Epithelial cell of proximal tubule (primary cell): ENCODE measurements at places on chromosomes 12 and 14. TPM values are rescaled to one million over a fixed set of nuclear protein-coding genes. Genes with fewer than 3 reads are reported as not detected.

GPRC5A gene
- 84.4 and 142 TPM in 2 replicates for total RNA-seq

SP1 gene
- 29.2 and 33.6 TPM in 2 replicates for total RNA-seq

SPIC gene
- total RNA-seq: not detected in 2 replicates

C1QL4 gene
- not detected in 2 replicates for total RNA-seq

GABARAPL1 gene
- 20.7 and 42.3 TPM in 2 replicates for total RNA-seq

RNF212B gene
- not detected in 2 replicates for total RNA-seq

CLEC7A gene
- total RNA-seq: not detected in 2 replicates

KLRC2 gene
- 0.36 TPM in 1 of 2 replicates, not detected in the other for total RNA-seq

TUNAR gene
- 0.06 TPM in 1 of 2 replicates, not detected in the other for total RNA-seq

ASB2 gene
- total RNA-seq: 0.46 and 1.4 TPM in 2 replicates

STK38L gene
- total RNA-seq: 9.7 and 14.9 TPM in 2 replicates

- no peak for DNase-seq
Measured at GRCh38 chr12:55679691-55680090, 28.0 kb downstream of the ITGA7 start.

DNA sequence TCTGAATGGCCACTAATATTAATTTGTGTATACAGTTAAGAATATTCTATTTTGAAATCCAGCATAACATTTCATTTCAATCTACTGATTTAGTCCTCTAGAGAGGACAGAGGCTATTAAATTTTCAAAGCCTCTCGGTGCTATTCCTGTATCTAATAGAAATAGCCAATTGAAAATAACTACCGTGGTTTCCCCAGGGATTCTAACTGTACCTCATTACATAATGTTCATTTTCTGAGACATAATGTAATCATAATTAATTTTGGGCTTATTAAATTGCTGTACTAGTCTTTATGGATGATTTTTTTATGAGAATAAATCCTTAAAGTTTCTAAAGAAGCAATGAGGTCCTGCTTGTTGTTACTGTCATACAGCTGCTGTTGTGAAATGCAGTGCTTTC, 38.6 kb upstream of the ACSS3 start:
- no peak for DNase-seq

DNA sequence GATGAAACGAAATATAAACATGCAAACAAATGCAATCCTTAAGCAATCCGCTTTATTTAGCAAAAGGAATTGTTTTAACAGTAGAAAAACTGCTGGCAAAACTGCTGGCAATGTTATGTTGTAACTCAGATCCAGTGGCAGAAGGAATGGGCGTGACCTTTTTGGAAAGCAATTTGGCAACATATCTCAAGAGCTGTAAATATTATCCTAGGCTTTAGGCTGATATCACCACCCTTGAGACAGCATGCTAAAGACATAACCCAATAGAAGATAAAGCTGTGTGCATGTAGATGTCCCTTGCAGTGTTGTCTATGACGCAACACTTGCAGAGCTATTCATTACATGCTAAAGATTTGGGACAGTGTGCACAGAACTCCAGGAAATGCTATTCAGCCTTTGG, 138.5 kb downstream of the DICER1 start:
- DNase-seq: no peak

GRCh38 chr14:49988080-49988990, 95.5 kb downstream of the ARF6 start:
- DNase-seq: no peak

DNA sequence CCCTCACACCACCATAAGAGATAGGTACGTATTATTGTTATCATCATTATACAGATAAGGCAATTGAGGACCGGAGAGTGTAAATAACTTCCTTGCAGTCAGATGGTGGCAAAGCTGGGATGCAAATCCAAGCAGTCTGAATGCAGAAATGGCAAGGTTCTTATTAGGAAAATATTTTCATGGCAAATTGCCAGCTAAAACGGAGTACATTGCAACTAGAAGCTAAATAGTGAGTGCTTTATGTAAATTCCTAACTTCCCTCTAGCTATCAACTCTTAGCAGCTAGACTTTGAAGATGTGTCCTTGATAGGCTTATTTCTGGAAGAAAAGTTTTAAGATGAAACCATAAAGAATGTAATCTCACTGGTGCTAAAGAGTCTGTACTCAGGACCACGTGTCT, 323.9 kb upstream of the DIO2 start:
- DNase-seq: no peak

- DNase-seq: no peak
Measured at GRCh38 chr12:71141378-71141926, 16.3 kb downstream of the TSPAN8 start.

GRCh38 chr12:8989413-8989812, at the start of gene KLRG1:
Gene KLRG1 (plus strand): TSS chr12:8989546. CDS start chr12:8989636, 90 bp downstream.
- DNase-seq: no peak

DNA sequence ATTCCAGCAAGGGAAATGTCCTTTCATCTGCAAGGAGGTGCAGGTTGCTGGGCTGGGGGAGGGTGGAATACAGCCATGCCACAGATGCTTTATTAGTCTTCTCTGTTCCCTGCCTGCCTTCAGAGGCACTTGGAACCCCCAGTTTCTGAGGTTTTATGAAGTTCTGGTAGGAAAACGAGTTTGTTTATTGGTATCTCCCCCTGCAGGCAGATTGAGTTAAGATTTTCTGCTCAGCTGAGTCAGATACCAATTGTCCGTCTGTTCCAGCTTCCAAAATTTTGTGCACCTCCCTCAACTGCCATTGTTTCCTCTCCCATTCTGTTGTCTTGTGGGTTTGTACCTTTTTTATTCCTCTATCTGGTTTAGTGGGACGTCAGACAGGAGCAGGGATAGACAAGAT, 155.6 kb downstream of the ETV6 start:
- DNase-seq: no peak

DNA sequence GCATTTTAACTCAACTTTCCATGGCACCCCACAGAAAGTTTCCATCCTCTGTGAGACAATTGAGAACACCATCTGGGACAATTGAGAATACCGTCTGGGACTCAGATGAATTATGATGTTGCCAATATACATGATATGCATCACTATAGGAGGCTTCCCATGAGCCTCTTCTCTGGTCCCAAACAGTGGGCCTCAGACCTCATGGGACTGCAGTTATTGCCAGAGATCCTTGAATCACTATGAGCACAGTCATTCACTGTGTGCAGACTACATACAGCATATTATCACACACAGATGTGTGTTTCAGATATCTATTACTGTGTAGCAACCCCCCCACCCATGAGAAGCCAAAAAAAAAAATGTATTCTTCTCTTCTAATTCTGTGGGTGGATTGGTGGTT, 134.4 kb downstream of the GXYLT1 start:
- DNase-seq: no peak

DNA sequence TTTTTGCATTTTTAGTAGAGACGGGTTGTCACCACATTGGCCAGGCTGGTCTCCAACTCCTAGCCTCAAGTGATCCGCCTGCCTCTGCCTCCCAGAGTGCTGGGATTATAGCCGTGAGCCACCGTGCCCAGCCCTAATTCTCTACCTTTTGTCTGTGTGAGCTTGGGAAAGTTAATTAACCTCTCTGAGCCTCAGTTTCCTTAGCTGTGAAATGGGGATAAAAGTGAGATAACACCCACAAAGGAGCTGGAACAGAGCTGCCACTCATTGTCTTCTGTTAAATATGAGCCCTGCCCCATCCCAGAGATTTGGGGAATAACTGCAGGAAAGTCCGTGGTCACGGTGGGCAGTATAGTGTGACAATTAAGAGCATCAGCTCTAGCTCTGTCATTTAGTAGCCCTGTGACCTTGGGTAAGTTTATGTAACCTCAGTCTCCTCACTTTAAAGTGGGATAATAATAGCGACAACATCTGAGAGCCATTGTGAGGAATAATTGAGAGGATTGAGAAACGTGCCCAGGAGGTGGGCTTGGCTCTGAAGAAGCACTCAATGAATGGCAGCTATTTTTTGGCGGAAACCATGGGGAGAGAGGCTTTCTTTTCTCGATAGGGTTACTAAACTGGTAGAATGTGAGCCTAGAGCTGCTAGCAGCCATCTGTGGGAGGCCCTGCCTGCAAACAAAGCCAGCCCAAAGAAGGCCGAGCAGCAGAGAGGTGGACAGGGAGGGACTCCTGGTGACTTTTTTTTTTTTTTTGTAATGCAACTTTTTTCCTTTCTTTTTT, 60.8 kb upstream of the MED13L start:
- no peak for DNase-seq

DNA sequence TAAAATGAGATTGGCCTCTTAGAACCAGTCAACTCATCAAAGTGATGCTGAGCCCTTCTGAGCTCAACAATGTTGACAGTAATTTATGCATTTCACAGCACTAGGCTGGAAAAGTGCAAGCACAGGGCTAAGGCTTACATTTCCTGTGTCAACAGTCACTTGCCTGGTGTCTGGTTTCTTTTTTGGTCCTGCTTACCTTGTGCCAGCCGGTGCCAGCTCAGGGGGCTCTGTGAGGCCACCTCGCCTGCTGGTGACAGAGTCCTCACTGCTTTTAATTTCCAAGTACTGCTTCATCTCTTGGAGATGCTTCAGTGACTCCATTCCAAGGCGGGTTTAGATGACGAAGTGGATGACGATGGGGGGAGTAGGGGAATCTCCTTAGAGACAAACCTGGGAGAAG, 53.1 kb upstream of the KCNA1 start:
- no peak for DNase-seq

GRCh38 chr12:64566122-64566521, 44.2 kb upstream of the RASSF3 start:
- DNase-seq: no peak

DNA sequence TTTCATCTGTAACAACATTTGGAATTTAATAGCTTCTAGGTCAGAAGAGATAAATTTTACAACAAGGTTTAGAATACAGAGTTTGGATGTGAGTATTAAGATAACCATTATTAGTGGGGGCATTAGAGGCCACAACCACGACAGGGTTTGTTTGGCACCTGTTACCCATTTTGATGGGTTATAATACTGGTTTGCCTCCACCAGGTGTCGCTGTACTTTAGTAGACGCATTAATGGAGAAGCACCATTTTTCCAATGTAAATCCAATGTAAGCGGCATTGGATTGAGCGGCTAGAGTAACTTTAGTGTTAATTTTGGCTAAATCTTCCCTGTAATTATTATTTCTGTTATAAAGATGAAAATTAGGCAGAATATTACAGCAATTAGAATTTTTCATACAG, 136.2 kb downstream of the SLCO1B3 start:
- DNase-seq: no peak

DNA sequence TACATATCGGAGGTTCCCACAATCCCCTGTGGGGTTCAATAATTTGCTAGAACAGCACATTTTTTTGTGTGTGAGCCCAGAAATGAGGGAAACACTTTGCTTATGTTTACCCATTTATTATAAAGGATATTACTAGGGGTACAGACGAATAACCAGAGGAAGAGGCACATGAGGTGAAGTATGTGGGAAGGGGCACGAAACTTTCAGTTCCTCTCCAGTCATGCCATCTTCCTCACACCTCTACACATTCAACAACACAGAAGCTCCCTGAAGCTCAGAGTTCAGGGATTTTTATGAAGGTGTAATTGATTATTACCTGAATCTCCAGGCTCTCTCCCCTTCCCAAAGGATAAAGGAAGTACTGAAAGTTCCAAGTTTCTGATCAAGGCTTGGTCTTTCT, 30.2 kb upstream of the DYRK2 start:
- DNase-seq: no peak

DNA sequence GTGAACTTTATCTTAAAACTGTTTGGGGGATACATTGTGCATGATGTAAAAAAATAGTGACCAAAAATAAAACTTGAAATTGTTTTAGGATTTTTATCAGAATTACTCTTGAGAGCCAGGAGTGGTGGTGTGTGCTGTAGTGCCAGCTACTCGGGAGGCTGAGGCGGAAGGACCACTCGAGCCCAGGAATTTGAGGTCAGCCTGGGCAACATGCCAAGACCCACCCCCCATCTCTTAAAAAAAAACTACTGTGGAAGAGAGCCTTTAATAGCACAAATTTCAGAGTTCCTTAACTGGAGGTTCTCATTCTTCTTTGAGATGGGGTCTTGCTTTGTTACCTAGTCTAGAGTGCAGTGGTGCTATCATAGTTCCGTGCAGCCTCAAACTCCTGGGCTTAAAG, 21.5 kb downstream of the CPSF2 start:
- DNase-seq: no peak

- no peak for DNase-seq
Measured at GRCh38 chr14:89836830-89837469, 117.6 kb downstream of the EFCAB11 start.

GRCh38 chr14:81797315-81797714, 263.7 kb upstream of the SEL1L start:
- no peak for DNase-seq

DNA sequence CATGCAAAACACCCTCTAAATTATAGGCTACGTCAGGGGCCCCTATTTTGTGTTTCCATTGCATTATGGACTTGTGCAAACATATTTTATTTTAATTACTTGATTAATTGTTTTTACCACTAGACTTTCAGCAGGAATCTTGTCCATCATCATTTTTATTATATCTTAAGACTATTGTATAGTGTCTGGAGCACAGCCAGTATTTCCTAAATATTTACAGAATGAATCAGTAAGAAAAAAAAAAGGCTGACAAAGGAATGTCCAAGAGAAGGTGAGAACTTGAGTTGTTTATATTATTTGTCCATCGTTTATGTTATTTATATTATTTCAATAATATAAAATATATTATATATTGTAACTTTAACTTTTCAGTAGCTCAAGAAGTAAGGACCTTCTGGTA, 664.7 kb downstream of the SLC6A15 start:
- DNase-seq: no peak

DNA sequence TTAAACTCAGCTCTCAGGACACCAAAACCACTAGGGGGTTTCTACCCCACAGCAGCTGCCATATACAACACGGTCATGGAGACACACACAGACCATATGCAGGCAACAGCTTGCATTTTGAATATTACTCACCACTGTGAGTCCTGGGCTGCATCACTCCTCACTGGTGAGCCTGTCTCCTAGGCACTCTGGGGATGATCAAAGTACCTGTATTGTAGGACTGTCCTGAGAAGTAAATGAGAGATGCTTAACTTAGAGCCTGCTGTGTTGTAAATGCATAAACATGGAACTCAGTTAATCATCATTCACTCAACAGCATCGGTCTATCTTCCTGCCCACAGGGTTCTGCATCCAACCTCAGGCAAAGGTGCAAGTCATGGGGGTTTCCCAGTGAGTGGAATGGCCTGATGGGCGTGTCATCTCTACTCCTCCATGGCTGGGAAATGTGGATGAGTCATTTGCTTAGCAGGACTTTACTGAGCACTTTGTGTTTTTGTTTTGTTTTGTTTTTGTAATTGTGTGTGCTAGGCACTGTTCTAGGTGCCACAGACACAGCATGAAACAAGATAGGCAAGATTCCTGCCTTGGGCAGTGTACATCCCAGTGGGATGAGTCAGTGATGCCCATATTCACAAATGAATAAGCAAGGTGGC, 1141.2 kb upstream of the TMEM132C start:
- peak; percentile 99 for DNase-seq

DNA sequence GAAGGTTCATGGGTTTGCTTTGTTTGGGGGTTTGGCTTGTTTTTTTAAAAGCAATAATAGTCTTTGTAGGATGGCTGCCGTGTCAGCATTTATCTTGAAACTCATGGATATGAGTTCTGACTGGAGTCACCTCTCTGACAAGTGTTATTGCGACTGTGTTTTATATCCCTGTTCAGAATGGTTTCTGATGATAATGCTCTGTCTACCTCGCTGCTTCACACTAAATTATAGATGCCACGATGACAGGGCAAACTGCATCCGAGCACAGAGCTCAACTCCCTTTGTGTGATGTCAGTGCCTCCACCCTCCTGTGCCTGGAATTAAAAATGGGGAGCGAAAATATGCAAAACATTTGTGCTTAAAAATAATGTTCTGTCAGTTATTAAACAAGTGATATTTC, 250.8 kb downstream of the EGLN3 start:
- no peak for DNase-seq

GRCh38 chr14:72699852-72700257, 194.0 kb downstream of the DPF3 start:
- no peak for DNase-seq
